ENCODE measurements at places on chromosomes 6 and 20.

- DNase-seq: no peak
These were observed 8.4 kb downstream of the VARS2 start for GRCh38 chr6:30922447-30922852.

GRCh38 chr6:168524571-168525001 is 83.6 kb downstream of the SMOC2 start:
- DNase-seq: no peak

DNA sequence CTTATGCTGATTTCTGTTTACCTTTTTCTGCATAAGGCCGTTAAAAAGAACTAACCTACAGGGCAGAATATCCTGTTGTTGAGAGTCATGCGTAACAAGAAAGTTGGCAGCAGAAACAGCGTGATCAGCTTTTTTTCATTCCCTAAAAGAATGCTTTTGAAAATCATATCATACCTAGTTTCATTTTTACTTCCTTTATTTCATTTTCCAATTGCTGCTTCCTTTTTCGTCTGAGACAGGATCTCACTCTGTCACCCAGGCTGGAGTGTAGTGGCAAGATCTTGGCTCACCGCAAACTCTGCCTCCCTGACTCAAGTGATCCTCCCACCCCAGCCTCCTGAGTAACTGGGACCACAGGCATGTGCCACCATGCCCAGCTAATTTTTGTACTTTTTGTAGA is 4.1 kb downstream of the CALHM6 start:
- DNase-seq: no peak

DNA sequence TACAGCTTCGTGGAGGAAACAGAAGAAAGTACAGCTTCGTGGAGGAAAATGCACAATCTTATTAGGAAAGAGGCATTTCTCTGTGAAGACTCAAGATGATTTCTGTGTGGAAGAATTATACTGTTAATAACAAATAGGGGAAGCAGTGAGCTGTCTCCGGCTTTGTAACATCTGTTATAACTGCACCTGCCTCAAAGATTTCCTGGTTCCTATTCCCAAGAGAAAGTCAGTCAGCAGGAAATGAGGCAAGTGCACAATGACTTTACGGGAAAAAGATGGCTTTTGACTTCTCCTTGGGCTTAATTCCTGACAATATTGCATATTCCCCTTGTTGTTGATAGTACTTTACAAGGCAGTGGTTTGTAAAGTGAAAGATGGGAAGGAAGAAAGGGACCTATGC is 538.5 kb downstream of the BMP2 start:
- DNase-seq: no peak

GRCh38 chr20:19269737-19270340 is 57.4 kb downstream of the SLC24A3 start:
- DNase-seq: no peak

- DNase-seq: no peak
These were observed 40.4 kb upstream of the ARG1 start for GRCh38 chr6:131532580-131533039.

- DNase-seq: no peak
These were observed 236.4 kb downstream of the NFATC2 start for GRCh38 chr20:51306081-51306480.

- no peak for DNase-seq
These were observed 366.5 kb downstream of the FOXA2 start for GRCh38 chr20:22217712-22218352.

DNA sequence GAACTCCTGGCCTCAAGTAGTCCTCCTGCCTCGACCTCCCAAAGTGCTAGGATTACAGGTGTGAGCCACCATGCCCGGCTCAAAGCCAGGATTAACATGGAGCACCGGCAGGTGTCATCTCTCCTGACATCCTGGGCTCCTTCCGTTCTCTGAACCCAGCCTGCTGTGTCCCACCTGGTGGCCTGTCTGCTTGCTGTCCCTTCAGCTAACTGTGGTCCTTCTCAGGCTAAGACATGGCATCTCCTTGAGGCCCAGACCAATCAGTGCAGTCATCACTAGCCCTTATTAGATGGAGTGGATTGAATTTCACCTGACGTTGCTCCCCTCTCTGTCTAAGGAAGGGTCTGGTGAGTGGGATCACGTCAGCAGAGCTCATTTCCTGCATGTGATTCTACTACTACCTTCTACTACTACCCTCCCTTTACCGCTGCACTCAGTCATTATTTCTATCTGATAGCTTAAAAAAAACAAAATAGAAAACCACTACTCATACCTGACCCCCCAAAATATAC is 28.0 kb upstream of the SYNJ2 start:
- no peak for DNase-seq

DNA sequence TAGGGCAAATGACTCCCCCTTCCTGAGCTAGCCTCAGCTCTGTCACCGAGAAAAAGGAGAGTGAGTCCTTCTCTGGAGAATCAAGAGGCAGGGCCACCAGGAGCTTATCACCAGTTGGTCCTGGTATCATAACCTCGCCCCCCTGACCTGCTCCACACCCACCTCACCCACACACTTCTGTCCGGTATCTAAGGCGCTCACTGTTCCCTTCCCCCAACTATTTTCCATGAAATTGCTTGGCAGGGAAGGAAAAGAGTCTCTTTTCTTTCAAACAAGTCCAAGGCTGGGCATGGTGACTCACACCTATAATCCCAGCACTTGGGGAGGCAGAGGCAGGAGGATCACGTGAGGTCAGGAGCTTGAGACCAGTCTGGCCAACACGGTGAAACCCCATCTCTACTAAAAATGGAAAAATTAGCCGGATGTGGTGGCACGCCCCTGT is 77.6 kb downstream of the ZMYND8 start:
- no peak for DNase-seq

DNA sequence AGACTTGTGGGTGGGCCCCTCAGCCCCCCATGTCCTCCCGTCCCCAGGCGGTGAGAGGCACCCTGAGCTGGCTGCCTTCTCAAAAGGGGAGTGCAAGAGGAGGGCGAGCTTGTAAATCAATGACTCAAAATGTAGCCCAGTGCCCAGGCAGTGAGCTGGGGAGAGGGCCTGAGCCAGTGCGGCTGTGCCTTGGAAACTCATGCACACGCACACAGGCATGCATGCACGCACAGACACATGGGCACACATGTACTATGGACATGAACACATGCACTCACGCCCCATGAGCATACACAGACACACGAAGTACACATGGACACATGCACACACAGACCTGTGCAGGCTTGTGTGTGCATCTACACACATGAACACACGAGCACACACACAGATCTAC is 133.5 kb downstream of the TAF4 start:
- DNase-seq: no peak

DNA sequence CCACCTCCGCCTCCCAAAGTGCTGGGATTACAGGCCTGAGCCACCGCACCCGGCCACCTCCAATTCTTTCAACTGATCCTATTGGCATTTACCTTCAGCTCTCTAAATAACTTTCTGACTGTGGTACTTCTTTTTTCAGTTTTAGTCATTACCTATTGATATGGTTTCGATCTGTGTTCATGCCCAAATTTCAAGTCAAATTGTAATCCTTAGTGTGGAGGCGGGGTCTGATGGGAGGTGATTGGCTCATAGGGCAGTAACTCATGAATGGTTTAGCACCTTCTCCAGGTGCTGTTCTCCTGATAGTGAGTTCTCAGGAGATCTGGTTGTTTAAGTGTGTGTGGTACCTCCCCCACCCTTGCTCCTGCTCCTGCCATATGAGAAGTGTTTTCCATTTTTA is 140.9 kb downstream of the LPA start:
- DNase-seq: no peak

DNA sequence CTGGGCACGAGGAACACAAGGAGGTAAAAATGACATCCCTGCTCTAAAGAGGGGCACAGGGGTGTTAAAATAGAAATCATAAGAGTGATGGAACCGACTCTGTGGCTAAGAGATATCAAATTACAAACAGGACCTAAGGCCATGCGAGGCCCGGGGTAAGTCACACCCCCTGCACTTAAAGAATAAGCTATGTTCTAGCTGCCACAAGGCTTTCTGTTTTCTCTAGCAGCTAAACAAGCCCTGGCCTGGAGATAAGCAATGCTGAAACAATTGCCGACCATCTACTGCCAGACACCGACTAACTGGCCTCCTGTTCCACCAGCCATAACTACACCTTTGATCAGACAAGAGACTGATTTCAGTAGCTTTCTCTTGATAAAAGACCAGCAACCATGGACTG is 32.4 kb downstream of the MDGA1 start:
- no peak for DNase-seq

DNA sequence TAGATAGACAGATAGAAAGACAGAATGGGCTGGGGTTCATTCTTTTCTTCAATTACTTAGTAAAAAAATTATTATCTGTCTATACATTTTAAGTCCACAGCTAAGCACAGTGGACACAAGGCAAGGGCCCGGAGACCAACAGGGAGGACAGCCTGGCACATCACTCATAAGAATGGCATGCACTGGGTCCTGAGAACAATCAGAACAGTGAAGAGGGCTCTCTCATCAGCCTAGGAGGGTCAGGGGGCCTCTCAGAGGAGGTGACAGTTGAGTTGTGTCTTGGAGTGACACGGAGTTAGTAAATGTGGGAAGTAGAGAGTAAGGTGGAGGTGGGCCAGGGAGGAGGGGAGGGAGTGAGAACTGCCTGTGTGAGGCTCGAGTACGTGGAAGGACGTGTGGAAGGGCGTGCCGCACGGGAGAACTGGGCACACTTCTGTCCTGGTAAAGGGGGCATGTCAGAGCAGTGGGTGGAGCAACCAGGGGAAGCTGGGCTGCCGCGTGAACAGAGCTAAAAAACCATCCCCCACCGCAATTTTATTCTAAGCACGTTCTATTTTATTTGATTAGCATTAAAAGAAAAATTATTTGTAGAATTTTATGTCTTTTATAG is 45.1 kb upstream of the DSP start:
- DNase-seq: no peak

DNA sequence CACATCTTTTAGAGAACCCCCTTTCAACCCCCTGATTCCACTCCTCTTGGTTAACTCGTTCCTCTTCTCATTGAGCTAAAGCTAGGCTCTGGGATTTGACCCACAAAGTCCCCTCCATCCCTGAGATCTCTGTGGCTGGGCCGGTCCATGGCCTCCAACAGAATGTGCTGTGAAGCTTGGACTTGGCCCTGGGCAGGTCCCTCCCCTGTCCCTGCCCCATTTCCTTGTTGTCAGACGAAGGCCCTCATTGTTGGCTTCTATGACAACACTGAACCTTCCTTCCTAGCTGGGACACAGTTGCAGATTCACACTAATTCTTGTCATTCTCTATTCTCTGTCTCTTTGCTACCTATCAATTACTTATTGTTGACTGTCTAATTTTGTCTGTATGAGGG is 156.1 kb downstream of the SYCP2 start:
- no peak for DNase-seq

DNA sequence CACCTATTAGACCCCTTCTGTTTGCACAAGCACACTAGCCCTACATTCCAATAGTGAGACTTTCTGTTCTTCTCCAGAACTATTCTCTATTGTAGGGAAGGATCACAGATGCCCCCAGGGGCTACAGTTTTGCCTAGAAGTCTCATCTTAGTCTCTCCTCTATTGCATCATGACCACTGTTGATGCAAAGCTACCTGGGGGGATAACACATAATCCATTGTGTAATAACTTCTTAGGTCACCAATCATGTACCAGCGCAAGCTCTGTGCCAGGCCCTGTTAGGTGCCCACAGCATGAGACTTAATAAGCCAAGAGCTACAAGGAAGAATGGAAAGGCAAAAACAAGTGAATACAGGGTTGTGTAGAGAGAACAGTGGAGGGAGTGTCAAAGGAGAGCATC is 98.1 kb upstream of the TNFAIP3 start:
- DNase-seq: no peak

DNA sequence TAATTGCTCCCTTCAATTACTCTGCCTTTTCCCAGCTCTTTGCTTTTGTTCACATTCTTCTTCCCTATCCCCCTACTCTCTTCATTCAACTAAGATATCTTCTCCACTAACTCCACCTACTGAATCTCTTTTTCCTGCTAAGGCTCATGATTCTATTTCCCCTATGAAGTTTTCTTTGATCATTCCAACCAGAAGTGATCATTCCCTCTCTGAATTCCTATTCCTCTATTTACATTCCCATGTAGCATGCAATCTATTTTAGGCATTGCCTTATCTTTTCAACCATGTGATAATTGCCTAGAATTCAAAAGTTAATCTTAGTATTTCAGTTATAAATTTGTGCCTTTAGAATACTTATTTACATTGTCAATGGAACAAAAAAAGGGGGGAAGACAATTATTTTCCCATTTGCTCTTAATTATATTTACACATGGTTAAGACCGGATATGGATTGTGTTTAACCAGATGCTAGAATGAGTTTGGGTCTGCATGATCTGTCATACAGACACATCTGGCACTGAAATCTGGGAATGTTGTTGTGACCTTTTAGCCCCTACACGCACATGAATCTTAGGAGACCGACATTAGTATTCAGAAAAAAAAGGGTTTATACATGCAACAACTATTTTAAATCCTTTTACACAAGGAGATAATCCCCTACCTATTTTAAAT is 20.8 kb downstream of the MOXD1 start:
- DNase-seq: no peak

- DNase-seq: no peak
These were observed 122.3 kb downstream of the BANF2 start for GRCh38 chr20:17822039-17822438.

DNA sequence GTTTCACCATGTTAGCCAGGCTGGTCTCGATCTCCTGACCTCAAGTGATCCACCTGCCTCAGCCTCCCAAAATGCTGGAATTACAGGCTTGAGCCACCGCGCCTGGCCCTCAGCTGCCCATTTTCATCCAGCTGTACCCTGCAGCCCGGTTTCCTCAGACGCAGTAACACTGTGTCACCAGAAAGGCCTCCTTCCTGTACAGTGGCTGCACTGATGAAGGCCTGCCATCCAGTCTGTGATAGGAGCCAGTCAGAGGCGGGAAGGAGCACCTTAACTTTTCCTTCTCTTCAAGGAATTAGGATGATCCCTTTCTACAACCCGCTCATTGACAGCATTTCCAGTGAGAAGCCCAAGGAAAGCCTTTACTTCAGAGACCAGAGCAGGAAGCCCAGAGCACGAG is 75.9 kb downstream of the GFOD1 start:
- no peak for DNase-seq

Measured in NCI-H1930 (cell line).